ENCODE measurements at places on chromosomes 13 and 19.

DNA sequence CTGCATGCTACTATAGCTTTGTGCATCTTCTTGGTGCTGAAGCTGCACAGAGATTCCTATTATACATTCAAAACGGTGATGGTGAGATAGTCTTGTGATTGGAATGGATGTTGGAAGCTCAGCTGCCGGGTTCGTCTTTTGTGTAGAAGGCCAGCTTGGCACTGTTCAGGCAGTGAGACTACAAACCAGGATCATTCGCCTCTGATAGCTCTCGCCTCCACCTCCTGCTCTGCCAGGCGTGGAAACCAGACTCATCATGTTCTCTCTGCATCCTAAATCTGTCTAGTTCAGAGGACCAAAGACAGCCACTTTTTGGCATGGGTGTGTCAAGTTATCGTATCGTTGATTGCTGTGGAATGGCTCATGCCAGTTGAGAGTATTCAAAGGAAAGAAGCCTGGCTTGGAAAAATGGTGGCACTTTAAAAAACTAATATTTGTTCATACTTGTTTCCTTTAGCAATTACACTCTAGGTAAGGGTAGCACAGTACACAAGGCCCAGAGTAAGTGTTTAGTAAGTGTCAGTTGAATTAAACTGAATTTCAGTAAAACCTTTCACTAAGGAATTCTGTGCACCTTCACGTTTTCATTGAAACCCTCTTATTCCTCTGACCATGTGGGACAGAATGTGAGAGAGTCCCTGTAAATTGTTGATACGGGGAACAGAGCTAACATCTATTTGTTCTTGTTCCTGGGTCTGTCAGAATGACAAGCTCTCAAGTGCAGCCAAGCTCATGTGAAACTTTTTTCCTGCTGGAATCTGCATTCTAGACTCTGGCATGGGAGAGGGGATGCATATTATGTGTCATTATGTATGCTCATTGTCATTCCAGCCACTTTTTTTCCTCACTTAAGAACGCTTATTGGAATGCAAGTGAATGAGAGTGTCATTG is 69.8 kb downstream of the DPY19L3 start:
- no peak overlapping the region for H3K4me3 ChIP-seq
- H3K36me3 ChIP-seq = peaks cover 7% of the 10 kb centered on the region
- no peak overlapping the region for H3K27ac ChIP-seq
- no peak for DNase-seq

DNA sequence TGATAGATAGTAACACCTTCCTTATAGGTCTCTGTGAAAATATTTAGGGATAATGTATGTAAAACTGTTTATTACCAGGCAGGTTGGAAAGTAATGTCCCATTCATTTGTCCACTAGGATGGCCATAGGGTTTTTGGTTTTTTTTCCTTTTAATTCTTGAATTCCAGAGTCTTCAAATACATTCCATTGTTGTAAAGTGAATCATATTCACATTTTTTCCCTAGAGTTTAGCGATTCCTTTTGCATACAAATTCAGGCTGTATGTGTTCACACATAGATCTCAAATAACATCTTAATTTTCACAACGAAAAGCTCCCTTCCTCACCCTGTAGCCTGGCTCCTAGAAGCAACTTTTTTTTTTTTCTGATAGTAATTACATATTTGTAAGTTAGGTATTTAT is 1.8 kb upstream of the ZNF557 start:
- peaks cover 31% of the 10 kb centered on the region for H3K36me3 ChIP-seq
- H3K27me3 ChIP-seq = no peaks in the 10 kb centered on the region
- peaks cover 9% of the 10 kb centered on the region for H3K4me1 ChIP-seq
- no peak for DNase-seq
- no peak overlapping the region for H3K4me3 ChIP-seq
- no peak overlapping the region for H3K27ac ChIP-seq

GRCh38 chr19:49605605-49606004 is 14.6 kb downstream of the PRR12 start:
- H3K4me1 ChIP-seq = peaks cover 2% of the 10 kb centered on the region
- no peak overlapping the region for H3K4me3 ChIP-seq
- peaks cover 37% of the 10 kb centered on the region for H3K36me3 ChIP-seq

DNA sequence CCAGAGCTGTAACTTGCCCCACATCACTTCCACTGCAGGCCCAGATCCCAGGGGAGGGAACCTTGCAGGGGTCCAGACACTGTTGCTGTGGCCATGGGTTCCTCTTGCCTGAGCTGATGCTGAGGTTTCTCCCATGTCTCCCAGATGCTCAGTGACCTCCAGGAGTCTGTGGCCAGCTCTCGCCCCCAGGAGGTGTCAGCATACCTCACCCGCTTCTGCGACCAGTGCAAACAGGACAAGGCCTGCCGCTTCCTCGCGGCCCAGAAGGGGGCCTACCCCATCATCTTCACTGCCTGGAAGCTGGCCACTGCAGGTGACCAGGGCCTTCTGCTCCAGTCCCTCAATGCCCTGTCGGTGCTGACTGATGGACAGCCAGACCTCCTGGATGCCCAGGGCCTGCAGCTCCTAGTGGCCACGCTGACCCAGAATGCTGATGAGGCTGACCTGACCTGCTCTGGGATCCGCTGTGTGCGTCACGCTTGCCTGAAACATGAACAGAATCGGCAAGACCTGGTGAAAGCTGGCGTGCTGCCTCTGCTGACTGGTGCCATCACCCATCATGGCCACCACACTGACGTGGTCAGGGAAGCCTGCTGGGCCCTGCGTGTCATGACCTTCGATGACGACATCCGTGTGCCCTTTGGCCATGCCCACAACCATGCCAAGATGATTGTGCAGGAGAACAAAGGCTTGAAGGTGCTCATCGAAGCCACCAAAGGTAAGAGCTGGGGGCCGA is 12.1 kb upstream of the SLC25A42 start:
- H3K4me1 ChIP-seq = no peaks in the 10 kb centered on the region
- no peak for DNase-seq
- peaks cover 48% of the 10 kb centered on the region for H3K36me3 ChIP-seq
- no peaks in the 10 kb centered on the region for H3K27me3 ChIP-seq
- no peak overlapping the region for H3K4me3 ChIP-seq
- H3K27ac ChIP-seq = no peak overlapping the region

DNA sequence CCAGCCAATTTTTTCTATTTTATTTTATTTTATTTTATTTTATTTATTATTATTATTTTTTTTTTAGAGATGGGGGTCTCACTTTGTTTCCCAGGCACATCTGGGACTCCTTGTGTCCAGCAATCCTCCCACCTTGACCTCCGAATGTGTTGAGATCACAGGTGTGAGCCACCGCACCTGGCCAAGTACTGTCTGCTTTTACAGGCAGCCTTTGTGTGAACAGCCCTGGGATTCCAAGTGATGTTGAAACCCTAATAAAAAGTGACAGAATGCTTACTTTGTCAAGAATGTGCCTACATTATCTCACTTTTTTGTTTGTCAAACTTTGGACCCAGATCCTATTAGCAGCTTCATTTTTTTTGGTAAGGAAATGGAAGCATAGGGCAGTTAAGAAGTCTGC is 220.1 kb upstream of the EDNRB start:
- H3K27ac ChIP-seq = no peak overlapping the region
- H3K4me3 ChIP-seq = no peak overlapping the region
- H3K4me1 ChIP-seq = peaks cover 5% of the 10 kb centered on the region

DNA sequence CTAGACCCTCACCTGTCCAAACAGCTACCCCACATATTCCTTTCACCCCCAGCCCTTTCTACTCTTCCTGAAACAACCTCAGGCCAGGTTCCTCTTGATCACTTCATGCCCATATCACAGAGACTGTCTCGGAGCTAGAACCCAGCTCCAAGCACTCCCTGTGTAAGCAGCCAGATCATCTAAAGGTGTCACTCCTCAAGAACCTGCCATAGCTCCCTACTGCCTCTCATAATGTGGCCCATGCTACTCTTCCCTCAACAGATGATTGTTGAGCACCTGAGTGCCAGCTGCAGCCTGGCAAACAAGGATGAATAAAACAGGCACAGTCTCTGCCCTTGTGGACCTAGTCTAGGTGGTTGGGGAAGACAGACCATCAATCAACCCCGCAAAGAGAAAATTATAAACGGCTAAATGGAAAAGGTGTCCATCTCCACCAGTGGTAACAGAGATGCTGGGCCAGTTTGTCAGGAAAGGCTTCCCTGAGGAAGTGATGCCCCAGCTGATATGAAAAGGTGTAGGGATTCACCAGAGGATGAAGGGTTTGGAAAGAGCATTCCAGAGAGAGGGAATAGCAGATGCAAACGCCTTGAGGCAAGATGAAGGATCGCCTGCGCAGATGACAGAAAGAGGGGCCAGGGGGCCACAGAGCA is 8.3 kb downstream of the EPS15L1 start:
- H3K27me3 ChIP-seq = no peaks in the 10 kb centered on the region
- peaks cover 8% of the 10 kb centered on the region for H3K36me3 ChIP-seq
- H3K4me1 ChIP-seq = peaks cover 17% of the 10 kb centered on the region
- DNase-seq = no peak
- no peak overlapping the region for H3K4me3 ChIP-seq

- no peak overlapping the region for H3K4me3 ChIP-seq
- H3K27me3 ChIP-seq = peaks cover 40% of the 10 kb centered on the region
- peaks cover 4% of the 10 kb centered on the region for H3K4me1 ChIP-seq
- H3K36me3 ChIP-seq = no peaks in the 10 kb centered on the region
Observed at GRCh38 chr13:46382224-46382623, 4.8 kb downstream of the RUBCNL start.

GRCh38 chr19:29098863-29099481 is 114.0 kb downstream of the UQCRFS1 start:
- no peak for DNase-seq
- no peak overlapping the region for H3K4me3 ChIP-seq
- no peaks in the 10 kb centered on the region for H3K4me1 ChIP-seq
- H3K36me3 ChIP-seq = no peaks in the 10 kb centered on the region
- no peaks in the 10 kb centered on the region for H3K27me3 ChIP-seq

DNA sequence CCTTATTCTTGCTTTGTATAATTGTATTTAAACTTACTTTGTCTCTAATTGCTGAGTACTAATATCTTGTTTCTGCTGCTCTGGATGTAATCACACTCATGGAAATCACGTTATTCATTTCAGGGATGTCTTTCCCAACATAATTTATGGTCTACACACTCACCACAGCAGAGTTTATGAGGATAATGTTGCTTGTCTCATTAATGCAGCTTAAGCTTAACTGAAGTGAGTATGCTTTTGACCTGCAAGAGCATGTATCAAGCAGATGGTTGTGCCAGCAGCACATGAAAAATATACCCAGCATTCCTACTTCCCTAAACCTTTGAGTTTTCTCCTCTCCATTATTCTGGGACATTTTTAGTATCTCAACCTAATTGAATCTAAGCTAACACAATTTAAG is 1080.9 kb downstream of the SLITRK5 start:
- no peaks in the 10 kb centered on the region for H3K27me3 ChIP-seq
- DNase-seq = no peak
- H3K4me3 ChIP-seq = no peak overlapping the region
- H3K27ac ChIP-seq = no peak overlapping the region
- H3K36me3 ChIP-seq = no peaks in the 10 kb centered on the region

GRCh38 chr19:46860846-46861690 is at the start of gene ARHGAP35:
TSS of gene ARHGAP35 (plus strand) at chr19:46860997. CDS start at chr19:46918676, 57,679 bp downstream.
- peak within 1 kb of the TSS; percentile 80 for H3K4me3 ChIP-seq
- H3K36me3 ChIP-seq = peaks cover 20% of the 10 kb centered on the region
- peaks cover 22% of the 10 kb centered on the region for H3K4me1 ChIP-seq
- no peak for DNase-seq
- H3K27me3 ChIP-seq = no peaks in the 10 kb centered on the region
- H3K27ac ChIP-seq = peak within 1 kb of the TSS; percentile 85

DNA sequence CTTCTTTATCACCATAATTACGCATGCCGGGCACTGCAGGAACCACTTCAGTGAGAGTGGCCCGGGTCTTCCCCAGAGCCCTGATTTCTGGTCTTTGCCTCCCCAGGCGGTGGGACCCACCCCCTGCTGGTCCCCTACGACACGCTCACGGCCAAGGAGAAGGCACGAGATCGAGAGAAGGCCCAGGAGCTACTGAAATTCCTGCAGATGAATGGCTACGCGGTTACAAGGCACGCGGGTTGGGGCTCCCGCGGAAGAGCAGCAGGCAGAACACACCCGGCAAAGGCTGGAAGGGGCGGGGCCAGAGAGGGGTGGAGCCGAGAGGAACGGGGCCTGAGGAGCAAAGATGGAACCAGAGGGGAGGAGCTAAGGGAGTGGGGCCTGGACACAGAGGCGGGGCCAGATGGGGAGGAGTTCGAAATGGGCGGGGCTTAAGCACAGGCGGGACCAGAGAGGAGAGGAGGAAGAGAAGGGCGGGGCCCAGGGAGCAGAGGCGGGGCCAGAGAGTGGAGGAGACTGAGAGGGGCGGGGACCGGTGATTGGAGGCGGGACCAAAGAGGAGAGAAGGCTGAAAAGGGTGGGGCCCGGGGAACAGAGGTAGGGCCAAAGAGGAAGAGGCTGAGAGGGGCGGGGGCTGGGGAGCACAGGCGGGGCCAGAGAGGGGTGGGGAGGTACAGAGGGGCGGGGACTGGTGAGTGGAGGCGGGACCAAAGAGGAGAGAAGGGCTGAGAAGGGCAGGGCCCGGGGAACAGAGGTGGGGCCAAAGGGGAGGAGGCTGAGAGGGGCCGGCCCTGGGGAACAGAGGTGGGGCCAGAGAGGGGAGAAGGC is 73.4 kb downstream of the RYR1 start:
- no peak overlapping the region for H3K4me3 ChIP-seq
- no peaks in the 10 kb centered on the region for H3K36me3 ChIP-seq
- H3K4me1 ChIP-seq = peaks cover 4% of the 10 kb centered on the region
- peak; percentile 88 for DNase-seq
- H3K27me3 ChIP-seq = peaks cover 3% of the 10 kb centered on the region

DNA sequence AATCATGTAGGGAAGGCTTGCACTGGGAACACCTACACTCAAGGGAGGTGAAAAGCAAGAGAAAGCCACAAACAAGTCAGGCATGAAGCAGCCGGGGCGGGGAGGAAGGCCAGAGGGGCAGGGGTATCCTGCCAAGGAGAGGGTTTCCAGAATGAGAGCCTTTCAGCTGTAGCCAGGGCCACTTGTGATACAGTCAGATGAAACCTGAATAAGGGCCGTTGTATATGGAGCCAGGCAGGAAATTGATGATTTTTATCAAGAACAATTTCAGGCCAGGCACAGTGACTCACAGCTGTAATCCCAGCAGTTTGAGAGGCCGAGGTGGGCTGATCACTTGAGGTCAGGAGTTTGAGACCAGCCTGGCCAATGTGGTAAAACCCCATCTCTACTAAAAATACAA is 4.4 kb downstream of the TRPM4 start:
- H3K27ac ChIP-seq = no peak overlapping the region
- H3K4me1 ChIP-seq = peaks cover 6% of the 10 kb centered on the region
- peaks cover 24% of the 10 kb centered on the region for H3K27me3 ChIP-seq

DNA sequence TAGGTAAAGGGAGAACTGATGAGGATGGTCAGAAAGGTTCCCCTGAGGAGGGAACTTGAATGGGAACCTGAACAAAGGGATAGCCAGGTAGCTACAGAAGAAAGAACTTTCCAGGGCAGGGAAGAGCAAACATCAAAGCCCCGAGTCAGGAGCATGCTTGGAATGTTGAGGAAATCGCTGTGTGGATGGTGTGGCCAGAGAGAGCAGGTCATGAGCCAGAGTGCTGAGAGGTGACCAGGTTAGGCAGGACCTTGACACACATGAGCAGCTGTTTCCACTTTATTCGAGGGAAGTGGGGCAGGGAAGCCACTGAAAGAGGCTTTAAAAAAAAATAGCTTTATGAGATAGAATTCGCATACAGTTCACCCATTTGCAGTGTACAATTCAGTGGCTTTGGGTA is 4.4 kb downstream of the RAB8A start:
- H3K27me3 ChIP-seq = no peaks in the 10 kb centered on the region
- H3K4me1 ChIP-seq = peaks cover 63% of the 10 kb centered on the region
- peaks cover 78% of the 10 kb centered on the region for H3K36me3 ChIP-seq
- peak overlapping the region; percentile 52 for H3K4me3 ChIP-seq

- peaks cover 8% of the 10 kb centered on the region for H3K4me1 ChIP-seq
- no peak for DNase-seq
- H3K27me3 ChIP-seq = no peaks in the 10 kb centered on the region
- peaks cover 32% of the 10 kb centered on the region for H3K36me3 ChIP-seq
- peak overlapping the region; percentile 33 for H3K27ac ChIP-seq
Observed at GRCh38 chr19:14094854-14095253, 4.3 kb upstream of the SAMD1 start.
